ENCODE measurements at places on chromosomes 1 and 21. TPM values are rescaled to one million over a fixed set of nuclear protein-coding genes. Genes with fewer than 3 reads are reported as not detected.
A peak's percentile ranks its signal among the peaks of the same experiment; 100 is the strongest.

DNA sequence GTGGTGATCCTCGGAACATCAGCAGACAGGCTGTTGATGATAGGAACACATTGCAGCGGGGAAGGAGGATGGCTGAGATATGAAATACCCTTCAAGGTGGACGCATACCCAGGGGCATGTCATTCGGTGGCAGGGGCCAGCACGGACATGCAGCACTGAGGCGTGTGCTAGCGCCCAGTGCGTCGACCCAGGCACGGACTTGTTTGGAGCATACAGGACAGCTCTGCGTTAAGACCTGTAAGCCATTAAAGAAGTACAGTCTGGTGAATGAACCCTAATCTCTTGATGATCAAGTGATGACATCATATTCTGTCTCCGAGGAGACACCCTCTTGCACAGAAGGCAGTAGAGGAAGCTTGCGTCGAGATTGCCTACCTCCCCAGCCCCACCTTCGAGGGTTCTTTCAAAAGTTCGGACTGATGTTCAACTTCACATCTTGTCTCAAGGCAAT, 63.6 kb upstream of the KIF26B start:
- H3K36me3 ChIP-seq, result no peaks in the 10 kb centered on the region
- H3K4me3 ChIP-seq, result no peak overlapping the region
- no peaks in the 10 kb centered on the region for H3K4me1 ChIP-seq
- no peak overlapping the region for H3K27ac ChIP-seq
- H3K27me3 ChIP-seq, result no peaks in the 10 kb centered on the region
- DNase-seq, result no peak

DNA sequence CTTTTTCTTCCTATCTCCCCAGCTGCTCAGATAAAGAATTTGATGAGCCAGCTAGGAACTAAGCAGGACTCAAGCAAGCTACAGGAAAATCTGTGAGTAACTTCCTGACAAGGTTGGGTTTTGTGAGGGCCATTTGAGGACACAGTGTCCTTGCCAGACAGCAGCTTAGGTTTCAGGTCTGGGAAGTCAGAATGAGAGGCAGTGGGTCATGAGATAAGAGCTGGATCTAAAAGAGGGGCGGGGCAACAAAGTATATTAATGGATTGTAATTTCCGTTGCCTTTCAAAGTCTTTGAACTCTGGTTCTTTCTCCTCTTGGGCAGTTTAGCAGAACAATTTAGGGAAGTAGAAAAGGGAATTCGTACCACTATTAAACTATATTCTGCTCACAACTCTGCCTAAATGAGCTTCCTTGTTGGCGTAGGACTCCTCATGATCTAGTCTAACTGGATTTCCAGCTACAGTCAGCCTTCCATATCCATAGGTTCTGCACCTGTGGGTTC, 16.6 kb downstream of the STX12 start:
- no peaks in the 10 kb centered on the region for H3K4me1 ChIP-seq
- no peak overlapping the region for H3K4me3 ChIP-seq
- DNase-seq, result peak; percentile 40
- peaks cover 2% of the 10 kb centered on the region for H3K36me3 ChIP-seq

PRKAA2 gene
- 6.5 TPM for total RNA-seq

GRCh38 chr1:107942814-107943213, 22.2 kb downstream of the VAV3 start:
- no peak for DNase-seq
- H3K4me3 ChIP-seq, result no peak overlapping the region
- no peaks in the 10 kb centered on the region for H3K4me1 ChIP-seq
- no peak overlapping the region for H3K27ac ChIP-seq
- H3K27me3 ChIP-seq, result no peaks in the 10 kb centered on the region
- no peaks in the 10 kb centered on the region for H3K36me3 ChIP-seq

DNA sequence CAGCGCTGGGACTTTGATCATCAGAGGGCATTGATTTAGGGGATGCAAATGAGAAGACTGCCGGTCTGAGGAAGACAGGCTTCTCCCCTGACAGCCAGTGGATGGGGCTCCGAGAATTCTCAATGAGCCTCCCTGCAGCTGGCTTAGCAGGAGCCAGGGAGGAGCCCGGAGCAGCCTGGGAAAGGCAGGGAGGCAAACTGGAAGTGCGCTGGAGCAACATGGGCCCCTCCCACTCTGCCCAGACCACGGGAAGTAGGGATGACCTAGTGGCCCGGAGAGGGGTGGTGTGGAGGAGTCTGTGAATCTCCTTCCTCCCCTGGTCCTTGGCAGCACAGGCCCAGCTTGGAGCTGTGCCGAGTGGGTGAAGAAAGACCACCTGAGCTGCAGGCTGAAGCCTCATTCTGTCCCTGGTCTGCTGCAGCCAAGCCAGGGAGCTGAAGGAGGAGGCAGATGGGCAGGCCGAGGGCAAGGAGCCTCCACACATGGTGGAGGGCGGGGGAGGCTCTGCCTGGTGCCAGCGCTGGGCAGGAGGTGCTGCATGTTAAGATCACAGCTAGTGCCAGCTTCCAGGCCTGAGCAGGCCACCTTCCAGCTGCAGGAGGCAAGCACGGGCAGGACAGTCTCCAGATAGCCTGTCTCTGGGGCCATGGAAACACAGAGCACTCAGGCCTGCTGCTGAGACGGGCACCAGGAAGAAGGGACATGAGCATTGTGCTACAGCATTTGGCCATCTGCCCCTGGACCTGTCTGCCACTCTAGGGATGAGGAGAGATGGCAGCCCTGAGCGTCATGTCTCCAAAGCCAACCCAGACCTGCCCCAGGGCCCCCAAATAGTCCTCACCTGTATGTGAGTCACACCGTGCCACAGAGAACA, 12.2 kb upstream of the CLSTN1 start:
- no peaks in the 10 kb centered on the region for H3K27me3 ChIP-seq
- peak overlapping the region; percentile 62 for H3K27ac ChIP-seq
- H3K36me3 ChIP-seq, result no peaks in the 10 kb centered on the region
- H3K4me3 ChIP-seq, result no peak overlapping the region
- H3K4me1 ChIP-seq, result peaks cover 8% of the 10 kb centered on the region

DNA sequence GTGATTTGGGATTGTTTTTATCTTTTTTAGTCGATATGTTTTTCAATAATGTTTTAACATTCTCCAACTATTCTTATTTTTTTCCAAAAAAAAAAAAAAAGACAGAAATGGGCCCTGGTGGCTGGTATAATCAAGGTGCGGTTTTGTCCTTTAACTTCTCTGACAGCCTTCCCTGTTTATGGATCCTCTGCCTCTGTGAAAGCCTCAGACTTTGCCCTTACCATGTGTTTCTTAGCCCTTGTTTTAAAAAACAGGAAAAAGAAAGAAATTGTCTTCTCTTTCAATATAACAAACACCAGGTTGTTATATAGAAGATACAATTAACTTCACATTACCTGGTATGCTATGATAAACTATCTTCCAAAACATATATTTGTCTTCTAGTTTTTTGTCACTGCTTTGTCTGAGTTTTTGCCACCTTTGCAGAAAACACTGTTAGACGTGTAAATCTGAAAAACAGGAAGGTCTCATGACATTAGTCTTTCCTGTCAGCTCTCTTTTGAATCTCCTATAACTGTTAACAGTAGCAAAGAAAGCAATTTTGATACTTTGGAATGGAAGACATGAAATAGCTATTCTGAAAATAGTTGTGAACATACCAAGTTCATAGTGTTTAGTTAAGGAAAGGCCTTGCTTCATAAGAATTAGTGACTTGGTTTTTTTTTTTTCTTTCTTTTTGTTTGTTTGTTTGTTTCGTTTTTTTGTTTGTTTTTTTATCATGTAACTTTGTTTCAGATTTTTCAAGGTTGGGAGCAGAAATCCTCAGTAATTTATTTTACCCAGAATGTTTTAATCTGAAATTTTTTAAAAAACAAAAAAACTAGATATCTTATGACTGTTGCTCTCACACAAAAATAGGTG, 31.7 kb upstream of the CACYBP start:
- no peak for DNase-seq
- H3K36me3 ChIP-seq, result no peaks in the 10 kb centered on the region
- no peaks in the 10 kb centered on the region for H3K27me3 ChIP-seq
- H3K4me1 ChIP-seq, result peaks cover 5% of the 10 kb centered on the region
- H3K4me3 ChIP-seq, result no peak overlapping the region

DNA sequence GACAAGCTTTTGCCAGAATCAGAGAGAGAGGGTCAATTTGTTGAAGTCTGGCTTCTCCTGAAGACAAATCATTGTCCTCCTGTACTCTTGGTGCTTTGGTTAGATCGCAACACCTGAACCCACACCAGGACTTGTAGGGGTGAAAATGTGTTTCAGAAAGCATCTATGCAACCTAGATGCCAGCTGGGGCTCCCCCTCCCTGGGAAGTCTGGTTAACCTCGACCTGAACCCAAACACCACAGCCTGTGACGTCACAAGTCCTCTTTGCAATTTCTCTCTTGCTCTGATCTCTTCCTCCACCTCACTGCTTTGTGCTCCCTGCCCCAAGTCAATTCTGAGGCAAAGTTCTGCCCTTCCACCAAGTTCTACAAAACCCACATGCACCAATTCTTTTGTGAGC, 42.8 kb upstream of the USP24 start:
- H3K4me3 ChIP-seq, result no peak overlapping the region
- H3K27ac ChIP-seq, result no peak overlapping the region
- H3K4me1 ChIP-seq, result no peaks in the 10 kb centered on the region
- H3K36me3 ChIP-seq, result no peaks in the 10 kb centered on the region
- no peaks in the 10 kb centered on the region for H3K27me3 ChIP-seq

DNA sequence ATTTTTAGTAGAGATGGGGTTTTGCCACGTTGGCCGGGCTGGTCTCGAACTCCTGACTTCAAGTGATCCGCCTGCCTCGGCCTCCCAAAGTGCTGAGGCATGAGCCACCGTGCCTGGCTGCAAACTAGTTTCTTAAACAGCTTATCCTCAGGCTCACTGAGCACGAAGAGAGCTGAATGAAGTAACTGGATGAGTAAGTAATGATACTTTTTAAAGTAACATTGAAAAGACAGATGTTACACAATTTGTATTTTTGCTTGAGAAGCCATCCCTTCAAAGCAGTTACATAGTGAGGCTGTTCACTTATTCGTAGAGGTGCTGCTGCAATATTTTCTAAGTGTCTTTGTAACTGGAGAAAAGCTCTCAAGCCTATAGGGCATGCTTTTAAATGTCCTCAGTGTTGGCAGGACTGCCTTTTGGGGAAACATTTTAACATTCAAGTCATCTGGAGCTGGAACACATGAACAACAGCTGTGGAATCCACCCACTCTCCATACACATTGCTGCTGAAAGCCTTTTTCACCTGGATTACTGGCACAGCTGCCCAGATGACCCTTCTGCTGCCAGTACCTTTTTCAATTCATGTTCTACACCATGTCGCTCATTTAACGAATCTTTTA, 2.7 kb upstream of the YBX1 start:
- no peak overlapping the region for H3K27ac ChIP-seq
- H3K4me3 ChIP-seq, result no peak overlapping the region
- H3K36me3 ChIP-seq, result no peaks in the 10 kb centered on the region
- DNase-seq, result no peak

- peaks cover 25% of the 10 kb centered on the region for H3K4me1 ChIP-seq
- H3K4me3 ChIP-seq, result no peak overlapping the region
- no peaks in the 10 kb centered on the region for H3K36me3 ChIP-seq
- DNase-seq, result peak; percentile 69
These were observed 14.4 kb downstream of the ABCG1 start for GRCh38 chr21:42233067-42233961.

ERO1B gene
- 10.4 TPM for total RNA-seq

NTNG1 gene
- 2.6 TPM for total RNA-seq

FMO2 gene
- 6.5 TPM for total RNA-seq

SASS6 gene
- 4.0 TPM for total RNA-seq

- no peak for DNase-seq
- no peak overlapping the region for H3K4me3 ChIP-seq
- H3K4me1 ChIP-seq, result no peaks in the 10 kb centered on the region
- H3K27me3 ChIP-seq, result no peaks in the 10 kb centered on the region
- H3K27ac ChIP-seq, result no peak overlapping the region
- H3K36me3 ChIP-seq, result no peaks in the 10 kb centered on the region
These were observed 452.3 kb downstream of the OMA1 start for GRCh38 chr1:58094221-58094620.

DNA sequence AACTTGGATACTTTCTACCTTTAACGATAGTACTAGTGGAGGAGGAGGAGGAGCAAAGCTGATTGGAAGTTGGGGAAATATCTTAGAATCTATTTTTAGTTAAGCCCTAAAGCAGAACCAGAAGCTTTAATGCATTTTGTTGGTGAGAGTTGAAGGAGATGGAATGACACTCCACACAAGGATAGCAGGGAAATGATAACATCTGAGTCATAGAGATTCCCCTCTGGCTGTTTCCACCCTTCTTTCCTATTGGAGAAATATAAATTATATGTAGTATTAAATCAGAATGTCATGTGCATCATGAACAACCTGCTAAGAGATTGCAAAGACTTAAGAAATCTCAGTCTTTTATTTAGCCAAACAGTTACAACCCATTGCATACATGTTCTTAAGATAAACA, 1357.7 kb downstream of the NCAM2 start:
- H3K36me3 ChIP-seq, result no peaks in the 10 kb centered on the region
- DNase-seq, result no peak
- no peak overlapping the region for H3K27ac ChIP-seq
- H3K4me1 ChIP-seq, result no peaks in the 10 kb centered on the region
- H3K4me3 ChIP-seq, result no peak overlapping the region
- no peaks in the 10 kb centered on the region for H3K27me3 ChIP-seq

Data from prostate gland (tissue), 2 donors.